ENCODE measurements at places on chromosomes 1 and 21.

DNA sequence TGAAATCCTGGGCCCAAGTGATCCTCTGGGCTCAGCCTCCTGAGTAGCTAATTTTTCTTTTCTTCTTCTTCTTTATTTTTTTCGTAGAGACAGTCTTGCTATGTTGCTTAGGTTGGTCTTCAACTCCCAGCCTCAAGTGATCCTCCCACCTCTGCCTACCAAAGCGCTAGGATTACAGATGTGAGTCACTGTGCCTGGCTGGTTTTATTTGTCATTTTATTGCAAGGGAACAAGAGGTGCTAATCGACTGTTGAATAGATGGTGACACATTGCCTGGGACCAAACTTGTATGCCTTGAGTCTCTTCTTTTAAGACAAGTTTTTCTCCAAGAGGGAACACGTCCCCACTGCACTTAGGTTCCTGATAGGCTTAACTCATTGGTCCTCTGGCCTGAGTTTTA is 20.0 kb upstream of the KLHDC8A start:
- DNase-seq = no peak

DNA sequence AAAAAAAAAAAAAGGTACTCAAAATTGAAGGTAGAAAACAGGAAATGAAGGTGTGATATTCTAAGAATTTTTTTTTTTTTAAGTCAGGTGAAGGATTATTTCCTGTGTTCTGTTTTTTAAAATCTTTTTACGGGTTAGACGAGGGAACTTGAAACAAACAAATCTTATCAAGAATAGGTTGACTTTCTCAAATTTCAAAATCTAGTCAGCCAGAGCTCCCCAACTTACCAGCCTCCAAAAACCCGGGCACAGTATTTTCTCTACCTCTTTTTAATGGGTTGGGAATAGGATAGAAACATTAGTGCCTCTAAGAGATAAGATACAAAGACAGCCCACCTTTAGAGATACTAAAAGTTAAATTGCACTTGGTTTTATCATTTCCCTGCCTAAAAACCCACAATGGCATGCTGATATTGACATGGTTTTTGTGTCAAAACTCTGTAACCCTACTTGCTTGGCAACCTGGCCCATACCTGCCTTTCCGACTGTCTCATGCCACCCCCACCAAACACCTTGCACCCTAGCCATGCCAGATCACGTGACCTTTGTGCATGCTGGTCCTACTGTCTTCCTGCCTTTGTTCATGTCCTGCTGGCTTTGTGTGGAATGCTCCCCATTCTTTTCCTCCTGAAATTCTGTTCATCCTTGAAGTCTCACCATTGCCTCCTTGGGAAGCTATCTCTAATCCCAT is 4.2 kb downstream of the RCAN3 start:
- no peak for DNase-seq

GRCh38 chr1:51957618-51958017 is 32.9 kb downstream of the RAB3B start:
- no peak for DNase-seq

DNA sequence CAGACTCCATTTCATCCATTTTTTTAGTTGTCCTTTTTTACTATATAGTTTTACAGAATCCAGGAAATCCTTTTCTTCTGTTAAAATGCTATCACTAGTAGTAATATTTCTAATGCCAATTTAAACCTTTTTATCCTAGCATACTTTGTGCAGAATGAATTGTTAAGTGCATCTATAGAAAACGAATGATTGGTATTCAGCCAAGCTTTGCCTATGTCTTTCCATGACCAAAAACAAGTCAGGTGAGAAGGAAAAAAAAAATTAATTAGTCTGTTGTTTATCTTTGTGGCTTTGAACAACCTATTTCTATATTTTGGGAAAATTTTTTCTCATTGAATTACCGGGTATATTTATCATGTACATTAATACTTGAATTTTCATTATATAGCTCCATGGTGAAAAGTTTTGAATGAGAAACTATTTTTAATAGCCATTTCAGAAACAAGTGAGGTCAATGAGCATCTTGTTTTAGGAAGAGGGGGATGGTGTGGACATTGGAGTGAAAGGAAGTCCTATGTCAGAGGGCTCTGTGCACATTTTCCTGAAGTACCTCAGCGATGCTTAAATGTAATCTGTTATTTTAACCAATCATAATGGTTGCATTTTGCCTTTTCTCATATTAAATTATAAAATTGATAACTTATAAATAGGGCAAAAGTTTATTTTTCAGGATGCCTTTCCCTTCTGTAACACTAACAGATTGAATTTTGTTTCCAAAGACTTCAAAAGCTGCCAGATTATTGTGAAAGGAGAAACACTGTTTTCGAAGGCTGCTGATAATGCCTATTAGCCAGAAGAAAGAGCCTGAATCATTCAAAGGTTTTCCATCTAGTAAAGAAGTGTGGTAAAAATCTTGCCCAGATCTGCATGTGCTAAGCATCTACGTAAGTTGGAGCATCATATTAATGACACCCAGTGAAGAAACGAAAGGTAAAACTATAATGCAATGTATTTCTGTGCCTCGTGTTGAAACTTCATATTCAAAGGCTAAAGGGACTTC is 73.8 kb upstream of the S1PR1 start:
- DNase-seq = no peak

DNA sequence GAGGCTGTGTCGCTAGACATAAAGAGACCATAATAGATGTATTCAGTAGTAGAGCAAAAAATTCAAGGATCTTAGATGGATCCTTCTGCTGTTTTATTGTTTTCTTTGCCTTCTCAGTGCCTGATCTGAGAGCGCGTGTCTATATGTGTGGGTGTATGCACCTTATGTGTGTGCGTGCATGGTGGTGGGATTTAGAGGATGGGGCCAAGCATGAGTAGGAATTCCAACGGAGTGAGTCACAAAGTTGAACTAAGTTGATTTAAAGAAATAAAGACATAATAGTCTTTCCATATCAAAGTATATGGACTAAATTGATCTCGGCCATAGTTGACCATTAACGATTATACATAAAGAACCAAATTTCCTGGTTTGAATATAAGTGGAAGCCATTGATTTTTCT is 178.7 kb downstream of the CYYR1 start:
- no peak for DNase-seq

DNA sequence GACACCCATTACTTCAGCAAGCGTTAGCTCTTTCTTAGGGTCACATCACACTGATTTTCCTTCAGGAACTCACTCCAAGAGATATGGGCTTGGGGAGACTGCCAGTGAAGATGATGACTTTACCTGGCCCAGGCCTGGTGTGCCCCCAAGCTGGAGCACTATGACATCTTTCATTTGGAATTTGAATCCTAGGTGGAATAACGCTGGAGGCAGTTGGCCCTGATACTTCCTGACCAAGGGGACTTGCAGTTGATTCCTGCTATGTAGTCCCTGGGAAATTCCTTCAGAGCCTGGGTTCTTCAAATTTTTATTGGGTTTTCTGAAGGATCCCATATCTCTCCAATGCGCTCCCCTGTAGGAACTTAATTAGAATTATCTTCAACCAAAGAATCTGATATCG is 114.9 kb upstream of the GUCA2B start:
- DNase-seq = no peak

DNA sequence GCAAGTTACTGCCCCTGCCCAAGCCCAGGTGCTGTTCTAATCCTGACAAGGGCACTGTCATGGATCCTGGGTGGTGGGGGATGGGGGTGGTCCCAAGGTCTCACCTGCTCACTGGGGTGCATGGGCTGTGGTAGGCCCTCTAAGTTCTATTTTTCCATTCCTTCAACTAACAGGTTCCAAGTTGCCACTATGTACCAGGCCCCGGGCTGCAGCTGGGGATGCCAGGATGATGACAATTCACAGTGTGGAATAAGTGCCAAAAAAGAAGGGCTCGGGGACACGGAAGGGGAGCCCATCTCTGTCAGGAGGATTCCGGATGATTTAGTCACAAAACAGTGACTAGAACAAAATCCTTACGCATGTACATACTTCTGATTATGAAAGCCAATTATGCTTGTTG is 76.0 kb downstream of the STUM start:
- DNase-seq = no peak

DNA sequence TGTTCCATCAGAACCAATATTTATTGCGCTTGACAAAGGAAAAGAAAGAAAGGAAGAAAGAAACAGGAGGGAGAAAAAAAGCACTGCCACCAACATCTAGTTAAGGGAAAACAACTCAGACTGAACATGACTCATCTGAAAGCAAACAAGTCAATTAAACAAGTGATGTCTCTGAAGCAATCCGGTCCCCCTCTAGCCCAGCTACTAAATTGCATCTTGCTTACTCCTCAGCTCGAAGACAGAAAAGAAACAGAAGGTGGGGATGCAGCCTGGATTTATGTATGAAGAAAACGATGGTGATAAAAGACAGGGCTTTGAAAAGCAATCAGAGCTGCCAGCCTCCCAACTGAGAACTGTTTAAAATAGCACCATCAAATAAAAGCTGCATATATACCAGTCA is 188.2 kb downstream of the OMA1 start:
- DNase-seq = no peak

GRCh38 chr1:47940779-47941178 is 56.4 kb downstream of the TRABD2B start:
- no peak for DNase-seq

GRCh38 chr1:109383087-109383779 is 14.5 kb downstream of the SORT1 start:
- no peak for DNase-seq

- DNase-seq = no peak
These were observed 84.6 kb upstream of the B3GALT2 start for GRCh38 chr1:193270996-193271395.

GRCh38 chr1:222234351-222234750 is 313.6 kb downstream of the HHIPL2 start:
- DNase-seq = no peak

- DNase-seq = no peak
These were observed 12.4 kb downstream of the SLC30A1 start for GRCh38 chr1:211566431-211567025.

DNA sequence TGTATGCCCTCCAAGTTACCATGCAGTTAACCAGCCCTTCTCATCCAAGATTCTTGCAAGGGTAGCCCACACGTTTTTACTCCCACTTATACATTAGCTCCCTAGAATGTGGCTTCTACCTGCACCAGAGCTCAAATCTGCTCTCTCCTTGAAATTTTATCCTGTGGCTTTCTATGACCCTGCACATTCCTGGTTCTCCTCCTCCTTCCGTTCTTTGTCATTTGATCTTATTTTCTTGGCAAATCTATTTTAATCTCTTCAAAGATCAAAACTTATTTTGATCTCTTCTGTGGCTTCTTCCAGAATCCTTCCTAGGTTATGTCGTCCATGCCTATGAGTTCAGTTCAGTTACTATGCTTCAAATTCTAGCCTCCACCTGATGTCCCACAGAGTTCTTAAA is 115.6 kb upstream of the GUCA2B start:
- DNase-seq = no peak

DNA sequence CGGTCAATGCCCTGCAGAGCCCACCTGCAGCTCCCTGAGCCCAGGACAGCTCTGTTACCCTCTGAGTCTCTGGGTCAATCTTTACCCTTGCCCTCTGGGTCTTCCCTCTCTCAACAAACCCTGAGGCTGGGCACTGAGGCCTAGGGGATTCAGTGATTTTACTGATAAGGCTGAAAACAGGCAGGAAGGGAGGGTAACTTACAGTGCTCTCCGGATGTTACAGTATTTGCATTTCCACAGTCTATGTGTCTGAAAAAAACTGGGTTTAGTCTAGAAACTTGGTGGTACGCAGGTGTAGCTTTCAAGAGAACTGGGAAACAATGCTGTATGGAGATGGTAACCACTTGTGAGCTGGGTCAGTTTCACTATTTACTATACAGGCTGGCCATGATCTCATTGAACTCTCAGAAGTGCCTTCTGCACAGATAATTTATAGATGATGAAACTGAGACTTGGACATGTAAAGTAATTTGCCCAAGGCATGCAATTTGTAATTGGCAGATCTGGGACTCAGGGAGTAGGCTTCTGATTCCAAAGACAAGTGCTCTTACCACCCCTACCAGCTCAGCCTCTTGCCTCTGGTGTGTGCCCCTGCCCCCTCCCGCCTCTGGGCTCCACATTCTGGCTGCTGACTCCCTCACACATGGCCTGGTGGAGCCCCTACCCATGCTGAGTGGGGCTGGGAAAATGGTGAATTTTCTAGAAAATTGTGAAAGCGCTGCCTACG is 48.8 kb downstream of the TENT5C start:
- DNase-seq = no peak

- no peak for DNase-seq
These were observed 33.0 kb downstream of the AK2 start for GRCh38 chr1:33003657-33004056.

DNA sequence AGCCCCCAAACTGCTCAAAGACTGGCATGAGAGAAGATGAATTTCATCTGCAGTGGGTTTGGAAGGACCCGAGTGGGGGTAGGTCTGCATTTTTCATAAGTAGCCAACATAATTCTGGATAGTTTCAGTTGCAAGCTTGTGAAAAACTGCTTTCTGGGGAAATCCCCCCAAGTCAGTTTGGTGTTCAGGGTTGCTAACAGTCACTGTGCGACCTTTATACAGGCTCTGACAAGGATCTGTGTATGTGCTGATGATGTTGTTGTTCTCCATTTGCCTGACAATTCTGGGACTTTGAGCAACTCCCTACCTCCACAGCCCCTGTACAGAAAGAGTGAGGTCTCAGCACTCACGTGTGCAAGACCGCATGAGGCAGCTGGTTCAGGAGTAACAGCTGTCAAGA is 87.9 kb downstream of the SUSD4 start:
- no peak for DNase-seq

DNA sequence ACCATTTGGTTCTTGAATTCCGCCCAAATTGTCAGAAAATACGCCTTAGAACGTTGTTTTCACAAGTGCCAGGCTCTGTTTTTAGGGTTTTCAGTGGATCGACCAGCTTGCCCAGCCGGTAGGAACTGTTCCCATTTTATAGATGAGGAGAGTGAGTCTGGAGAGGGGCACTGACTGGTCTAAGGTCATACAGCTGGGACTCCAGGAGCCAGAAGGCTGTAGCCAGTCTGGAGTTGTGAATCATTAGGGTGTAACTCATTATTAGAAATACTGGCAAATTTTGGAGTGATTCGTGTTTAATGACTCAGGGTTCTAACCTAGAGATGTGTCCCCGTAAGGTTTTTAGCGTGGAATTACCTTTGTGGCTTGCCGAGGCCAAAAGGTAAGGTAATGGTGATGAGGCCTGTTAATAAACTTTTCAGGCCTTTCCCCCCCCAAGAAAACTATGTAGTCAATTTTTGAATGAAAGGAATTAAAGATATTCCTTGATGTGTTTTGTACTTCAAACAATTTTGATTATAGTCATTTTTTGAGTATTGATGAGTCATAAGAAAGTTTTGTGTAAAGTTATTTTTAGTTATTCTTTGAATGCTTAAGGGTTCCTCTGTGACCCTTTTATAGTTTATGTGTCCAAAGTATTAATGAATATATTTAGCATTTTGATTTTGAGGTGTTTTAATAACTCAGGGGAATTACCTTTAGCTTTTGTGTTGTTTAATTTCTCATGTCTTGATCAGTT is 2.1 kb downstream of the DYRK1A start:
- DNase-seq = no peak

DNA sequence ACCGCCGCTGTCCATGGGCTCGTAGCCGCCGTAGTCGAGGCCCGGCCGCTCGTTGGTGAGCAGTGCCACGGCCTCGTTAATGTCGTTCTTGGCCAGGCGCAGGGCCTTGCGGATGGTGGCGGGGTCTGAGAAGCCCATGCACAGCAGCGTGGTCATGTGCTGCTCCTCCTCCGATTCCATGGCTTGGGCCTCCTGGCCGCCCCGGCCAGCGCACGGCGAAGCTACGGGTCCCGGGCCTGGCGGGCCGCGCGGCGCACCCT is 300 bp downstream of the USP24 start:
- DNase-seq = no peak

- no peak for DNase-seq
These were observed 18.4 kb upstream of the CLSTN1 start for GRCh38 chr1:9842073-9842711.

Measured in stimulated activated CD8-positive, alpha-beta memory T cell treated with anti-CD3 and anti-CD28 coated beads, Interleukin-2, amount 100 ng/mL, for 1 hour (primary cell).